Stimulated activated CD8-positive, alpha-beta memory T cell treated with anti-CD3 and anti-CD28 coated beads, Interleukin-4, amount 100 ng/mL, for 24 hours (primary cell): ENCODE measurements at places on chromosomes 1 and 21.

DNA sequence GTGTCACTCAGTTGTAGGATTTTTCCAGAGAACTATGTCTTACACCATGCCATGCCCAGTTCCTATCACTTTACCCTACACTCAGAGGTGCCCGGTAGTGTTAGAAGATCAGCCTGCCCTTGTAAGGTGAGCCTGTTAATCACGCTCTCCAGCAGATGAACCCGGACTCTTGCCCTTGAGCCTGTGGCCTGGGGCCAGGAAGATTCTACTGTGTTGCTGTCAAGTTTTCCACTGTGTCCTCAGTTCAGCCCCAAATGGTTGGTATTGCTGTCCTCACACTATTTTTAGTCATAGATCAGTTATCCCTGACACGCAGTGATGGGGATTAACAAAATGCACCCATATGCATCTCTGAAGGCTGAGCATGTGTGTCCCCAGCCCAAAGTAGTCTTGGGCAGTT is 105.0 kb upstream of the SPAG17 start:
- no peak for DNase-seq

- no peak for DNase-seq
These were observed 9.6 kb downstream of the SPATA46 start for GRCh38 chr1:162367073-162367472.

DNA sequence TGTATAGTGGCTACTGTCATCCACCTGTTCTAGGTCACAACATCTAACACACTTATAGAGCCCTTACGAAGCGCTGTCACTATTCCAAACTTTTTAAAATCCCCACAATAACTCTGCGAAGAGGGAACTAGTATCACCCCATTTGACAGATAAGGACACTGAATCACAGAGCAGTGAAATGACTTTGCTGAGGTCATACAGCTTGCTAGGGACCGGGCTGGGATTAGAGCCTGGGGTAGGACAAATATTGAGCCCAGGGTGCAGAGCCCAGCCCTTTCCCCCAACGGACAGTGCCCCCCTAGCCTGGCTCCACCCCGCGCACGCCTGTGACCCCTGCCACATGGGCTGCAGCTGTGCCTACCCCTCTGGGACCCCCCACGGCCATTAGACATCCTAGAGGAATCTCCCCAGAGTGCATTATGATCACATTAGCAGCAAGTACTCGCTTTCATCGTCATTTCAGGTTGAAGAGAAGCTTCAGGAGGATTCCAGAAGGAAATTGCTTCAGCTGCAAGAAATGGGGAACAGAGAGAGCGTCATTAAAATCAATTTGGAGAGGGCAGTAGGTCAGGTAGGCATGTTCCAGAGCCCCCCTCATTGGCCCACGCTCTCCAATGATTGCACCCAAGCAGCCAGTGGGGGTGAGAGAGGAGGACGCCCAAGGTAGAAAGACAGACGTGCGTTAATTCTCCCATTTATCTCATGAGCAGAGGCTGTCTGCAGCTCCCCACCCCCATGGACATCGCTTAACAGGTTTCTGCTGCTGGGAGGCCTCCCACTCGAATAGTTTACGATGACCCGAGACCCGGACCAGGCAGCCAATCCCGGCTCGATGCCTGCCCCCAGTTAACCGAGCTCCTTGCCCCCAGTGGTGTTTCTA is 77.2 kb downstream of the FHAD1 start:
- DNase-seq, result no peak

DNA sequence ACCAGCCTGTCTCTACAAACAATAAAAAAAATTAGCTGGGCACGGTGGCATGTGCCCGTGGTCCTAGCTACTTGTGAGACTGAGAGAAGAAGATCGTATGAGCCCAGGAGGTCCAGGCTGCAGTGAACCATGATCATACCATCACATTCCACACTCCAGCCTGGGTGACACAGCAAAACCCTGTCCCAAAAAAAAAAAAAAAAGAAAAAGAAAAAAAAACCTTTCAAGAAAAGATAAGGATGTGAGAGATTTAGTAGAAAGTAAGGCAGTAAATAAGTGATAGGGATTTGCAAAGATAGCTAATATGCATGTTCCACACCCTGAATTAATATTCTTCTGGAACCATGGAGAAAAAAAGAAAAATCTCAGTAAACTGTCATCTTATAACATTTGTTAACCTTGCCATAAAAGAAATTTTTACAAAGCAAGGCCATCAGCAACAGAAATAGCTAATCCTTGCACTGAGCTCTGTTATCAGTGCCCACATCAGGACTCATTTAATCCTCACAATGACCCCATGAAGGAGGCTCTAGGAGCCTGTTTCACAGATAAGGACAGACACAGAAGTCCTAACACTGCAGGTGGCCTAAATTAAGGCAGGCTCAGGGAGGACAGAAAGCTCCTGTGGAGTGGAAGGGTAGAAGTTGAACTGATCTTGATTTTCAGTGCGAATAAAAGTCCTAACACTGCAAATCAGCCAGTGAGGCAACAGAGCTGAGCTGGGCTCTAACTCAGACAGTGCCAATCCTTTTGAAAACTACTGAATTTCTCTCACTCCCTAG is 7.6 kb downstream of the GNB1 start:
- DNase-seq, result no peak

GRCh38 chr1:29592731-29593130 is 356.4 kb downstream of the PTPRU start:
- DNase-seq, result no peak

GRCh38 chr1:67793562-67793961 is 39.7 kb downstream of the GNG12 start:
- no peak for DNase-seq

DNA sequence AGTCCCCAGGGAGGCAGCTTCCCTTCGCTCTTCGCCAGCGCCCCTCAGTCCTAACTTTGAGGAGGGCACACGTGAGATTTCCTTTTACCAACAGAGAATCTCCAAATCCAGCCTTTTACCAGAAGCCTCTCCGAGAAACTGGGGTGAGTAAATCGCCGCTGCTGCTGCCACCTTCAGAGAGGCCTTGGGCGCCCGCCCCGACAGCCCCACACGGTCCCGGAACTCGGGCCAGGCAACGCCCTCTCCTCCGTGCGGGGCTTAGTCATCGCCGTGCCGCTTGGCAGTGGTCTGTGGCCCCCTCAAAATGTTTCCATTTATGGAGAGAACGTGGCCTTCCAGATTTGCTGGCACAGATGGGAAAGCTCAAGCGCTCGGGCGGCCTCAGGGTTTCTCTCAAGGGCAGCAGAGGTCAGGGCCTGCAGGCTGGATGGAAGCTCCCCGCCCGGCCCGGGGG is 41.4 kb upstream of the COL6A2 start:
- DNase-seq, result peak; percentile 23
